ENCODE measurements at places on chromosomes 1 and 21.

- no peak for DNase-seq
Measured at GRCh38 chr1:230548997-230549396, 93.3 kb upstream of the COG2 start.

DNA sequence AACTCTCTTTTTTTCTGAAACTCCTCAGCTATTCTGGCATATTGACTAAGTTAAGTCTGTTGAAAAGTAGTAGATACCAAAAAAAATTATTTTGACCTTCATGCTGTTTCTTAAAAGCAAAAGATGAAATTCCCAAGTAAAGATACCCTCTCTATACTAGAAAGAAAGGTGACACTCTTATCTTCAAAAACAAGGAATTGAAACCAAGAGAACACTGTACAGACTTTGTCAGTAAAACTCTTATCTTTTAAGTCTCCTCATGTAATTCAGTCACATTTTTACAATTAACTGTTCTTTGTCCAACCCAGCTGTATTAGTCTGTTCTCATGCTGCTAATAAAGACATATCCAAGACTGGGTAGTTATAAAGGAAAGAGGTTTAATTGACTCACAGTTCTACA is 496.2 kb downstream of the LTN1 start:
- no peak for DNase-seq

GRCh38 chr1:86706018-86706635 is 1.8 kb downstream of the SH3GLB1 start:
- no peak for DNase-seq

GRCh38 chr1:2990376-2991115 is 30.7 kb upstream of the ACTRT2 start:
- no peak for DNase-seq

DNA sequence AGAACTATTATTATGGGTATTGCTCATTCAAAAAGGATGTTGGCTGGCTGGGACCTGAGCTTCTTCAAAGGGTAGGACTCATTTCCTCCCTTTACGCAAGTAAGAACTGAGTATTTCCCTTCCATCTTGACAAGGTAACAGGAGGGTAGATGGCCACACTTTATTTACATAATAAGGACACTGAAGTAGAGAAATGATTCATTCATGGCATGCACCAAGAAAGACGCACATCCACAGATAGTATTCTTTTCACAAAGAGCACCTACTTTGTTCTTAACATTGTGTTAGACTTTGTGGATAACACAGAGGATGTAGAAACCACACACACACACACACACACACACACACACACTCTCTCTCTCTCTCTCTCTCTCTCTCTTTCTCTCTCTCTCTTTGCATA is 82.9 kb downstream of the FAM78B start:
- no peak for DNase-seq

DNA sequence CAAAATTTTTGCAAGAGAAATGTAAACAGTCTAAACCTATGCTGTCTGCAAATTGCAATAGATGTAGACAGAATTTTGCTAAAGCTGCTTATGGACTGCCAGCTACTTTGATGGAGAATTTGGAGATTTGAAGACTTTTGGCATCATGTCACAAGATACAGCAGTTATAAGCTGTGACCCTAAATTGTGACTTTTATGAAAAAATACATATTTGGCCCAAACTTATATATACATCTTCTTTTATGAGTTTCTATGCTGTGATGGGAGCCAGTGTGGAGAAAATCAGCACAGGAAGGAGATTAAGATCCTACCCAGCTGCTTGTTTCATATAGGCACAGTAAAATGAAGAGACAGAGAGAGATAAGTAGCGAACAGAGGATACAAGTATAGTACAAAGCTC is 1595.4 kb downstream of the PLA2G4A start:
- DNase-seq = no peak

- DNase-seq = peak; percentile 64
Measured at GRCh38 chr1:2230781-2231531, 2.8 kb downstream of the SKI start.

GRCh38 chr1:160373696-160374095 is 6.8 kb downstream of the NHLH1 start:
- DNase-seq = no peak

- DNase-seq = no peak
Measured at GRCh38 chr1:233294913-233295236, 650 bp downstream of the PCNX2 start.

DNA sequence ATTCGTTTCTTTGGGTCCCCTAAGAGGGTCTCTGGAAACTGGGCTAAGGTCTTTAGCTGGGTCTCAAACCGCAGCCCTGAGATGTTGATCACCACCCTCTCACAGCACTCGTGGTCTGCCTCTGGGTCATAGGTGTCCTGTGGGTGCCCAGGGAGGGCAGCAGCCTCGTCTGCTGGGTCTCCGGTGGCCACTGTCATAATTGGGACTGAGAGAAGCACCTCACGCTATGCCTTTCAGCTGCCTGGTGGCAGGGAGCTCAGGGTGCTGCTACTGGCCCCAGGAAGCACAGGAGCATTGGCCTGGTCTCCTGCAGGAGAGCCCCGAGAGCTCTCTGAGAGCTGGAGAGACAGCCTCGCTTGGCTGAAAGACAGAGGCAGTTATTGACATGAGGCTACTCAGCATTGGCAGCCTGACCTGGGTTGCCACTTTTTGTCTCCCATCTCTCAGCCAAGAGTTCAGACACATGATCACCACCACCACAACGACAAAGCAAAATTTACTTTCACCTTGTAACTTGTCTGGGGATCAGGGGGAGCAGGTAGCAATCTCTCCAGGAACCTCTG is 1.5 kb downstream of the KCNA2 start:
- DNase-seq = no peak

DNA sequence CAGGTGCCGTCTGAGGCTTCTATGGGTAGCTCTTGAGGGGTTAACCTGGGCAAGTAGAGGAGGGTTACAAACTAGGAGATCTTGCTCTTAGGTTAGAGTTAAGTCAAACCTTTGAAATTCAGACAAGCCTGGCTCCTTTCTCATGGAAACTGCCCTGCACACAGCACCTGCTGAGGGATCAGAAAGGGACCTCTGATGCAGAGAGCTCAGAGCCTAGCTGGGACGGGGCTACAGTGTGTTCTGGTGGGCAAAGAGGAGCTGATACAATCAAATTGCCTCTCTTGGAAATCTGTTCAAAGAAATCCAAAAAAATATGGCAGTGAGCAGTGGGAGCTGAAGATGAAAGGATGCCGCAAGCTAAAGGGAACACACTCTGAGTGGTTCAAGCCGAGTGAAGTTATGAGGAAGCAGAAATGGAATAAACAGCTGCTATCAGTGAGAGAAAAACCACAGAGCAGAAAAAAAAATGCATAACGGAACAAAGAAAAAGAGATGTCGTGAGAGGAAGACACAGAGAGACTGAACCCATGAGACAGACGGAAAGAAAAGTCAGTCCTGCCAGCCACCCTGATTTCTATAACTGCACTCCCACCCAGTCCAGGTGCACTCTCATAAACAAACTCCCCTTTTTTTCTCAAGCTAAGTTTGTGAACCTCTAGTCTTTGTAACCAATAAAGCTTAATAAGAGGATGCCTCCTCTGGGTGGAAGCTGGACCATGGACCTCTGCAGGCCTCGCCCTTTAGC is 26.6 kb downstream of the PAFAH2 start:
- no peak for DNase-seq

DNA sequence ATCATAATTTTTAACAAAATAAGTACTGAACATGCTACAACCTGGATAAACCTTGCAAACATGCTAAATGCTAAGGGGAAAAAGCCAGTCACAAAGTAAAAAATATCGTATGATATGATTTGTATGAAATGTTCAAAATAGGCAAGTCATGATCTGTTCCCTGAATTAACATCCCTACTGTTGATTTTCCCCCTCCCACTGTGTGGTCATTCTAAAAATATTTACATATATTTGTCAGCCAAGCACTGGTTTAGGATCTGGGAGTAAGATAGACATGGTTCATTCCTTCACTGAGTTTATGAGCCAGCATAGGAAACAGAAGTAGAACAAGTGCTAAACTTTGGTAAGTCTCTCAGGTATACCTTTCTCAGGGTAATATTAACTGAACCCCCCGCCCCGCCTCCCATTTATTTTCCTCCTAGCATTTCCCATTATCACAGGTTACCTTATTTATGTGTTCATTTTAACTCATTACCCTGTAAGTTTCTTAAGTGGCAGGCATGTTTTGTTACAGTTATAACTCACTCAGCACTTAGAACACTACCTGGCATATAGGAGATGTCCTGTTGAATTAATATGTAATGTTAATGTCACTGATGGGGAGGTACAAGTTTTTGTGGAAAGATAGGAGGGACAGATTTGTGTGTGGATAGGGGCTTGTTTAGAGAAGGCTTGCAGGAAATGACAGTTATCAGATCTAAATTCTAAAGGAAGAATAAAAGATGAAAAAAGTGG is 12.3 kb downstream of the UQCRH start:
- no peak for DNase-seq

DNA sequence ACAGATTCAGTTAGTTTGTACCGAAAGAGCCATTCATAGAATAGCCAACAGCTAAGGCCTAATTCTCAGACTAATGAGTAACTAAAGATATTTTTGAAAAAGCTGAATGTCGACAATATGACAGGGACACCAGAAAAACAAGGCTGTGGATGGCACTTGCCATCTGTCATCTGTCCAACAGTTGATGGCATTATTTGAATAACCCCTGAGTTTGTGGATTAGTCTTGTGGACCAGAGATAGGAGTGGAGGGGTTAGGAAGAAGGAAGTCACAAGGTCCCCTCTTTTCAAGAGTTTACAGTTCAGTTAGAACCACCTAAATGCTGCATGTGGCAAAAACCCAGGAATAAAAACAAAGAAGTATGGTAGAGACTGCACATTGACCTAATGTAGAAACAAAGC is 356.5 kb upstream of the DUSP10 start:
- no peak for DNase-seq

DNA sequence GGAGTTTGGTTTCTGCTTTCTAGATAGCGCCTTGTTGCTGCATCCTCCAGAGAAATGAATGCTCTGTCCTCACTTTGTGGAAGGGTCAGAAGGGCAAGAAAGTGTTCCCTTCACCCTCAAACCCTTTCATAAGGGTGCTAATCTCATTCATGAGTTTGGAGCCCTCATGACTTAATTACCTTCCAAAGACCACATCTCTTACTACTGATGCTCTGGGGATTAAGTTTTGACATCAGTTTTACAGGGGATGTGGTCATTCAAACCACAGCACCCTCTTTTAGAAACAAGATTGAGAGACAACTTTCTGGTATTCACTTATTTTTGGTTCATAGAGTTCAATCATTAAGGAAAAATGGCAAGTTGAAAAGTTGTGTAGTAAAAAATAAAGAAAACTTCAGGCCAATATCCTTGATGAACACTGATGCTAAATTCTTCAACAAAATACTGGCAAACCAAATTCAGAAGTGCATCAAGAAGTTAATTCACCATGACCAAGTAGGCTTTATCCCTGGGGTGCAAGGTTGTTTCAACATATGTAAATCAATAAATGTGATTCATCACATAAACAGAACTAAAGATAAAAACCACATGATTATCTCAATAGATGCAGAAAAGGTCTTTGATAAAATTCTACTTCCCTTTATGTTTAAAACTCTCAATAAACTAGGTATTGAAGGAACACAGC is 442.1 kb downstream of the PTBP2 start:
- no peak for DNase-seq

- DNase-seq = no peak
Measured at GRCh38 chr1:183508694-183509093, 36.4 kb downstream of the SMG7 start.

- DNase-seq = no peak
Measured at GRCh38 chr1:197924516-197925123, 7.4 kb downstream of the LHX9 start.

DNA sequence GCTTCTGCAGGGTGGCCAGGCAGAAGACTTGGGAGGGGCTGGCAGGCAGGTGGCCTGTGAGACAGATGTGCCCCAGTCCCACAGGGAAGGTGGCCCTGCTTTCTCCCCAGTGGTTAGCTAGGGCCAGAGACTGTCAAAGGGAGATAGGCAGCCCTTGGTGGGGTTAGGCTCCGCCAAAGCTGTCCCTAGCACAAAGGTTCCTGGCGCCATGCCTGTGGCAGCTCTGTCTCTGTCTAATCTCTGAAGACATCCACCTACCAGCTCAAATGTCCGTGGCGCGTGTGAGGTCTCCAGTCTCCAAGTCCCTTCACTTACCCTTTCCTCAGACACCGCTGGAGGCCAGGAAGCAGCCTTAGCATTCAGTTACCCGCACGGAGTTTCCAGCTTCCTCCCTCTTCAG is 17.7 kb downstream of the TCP10L start:
- DNase-seq = peak; percentile 34

GRCh38 chr1:34066981-34067603 is 97.9 kb downstream of the CSMD2 start:
- no peak for DNase-seq

DNA sequence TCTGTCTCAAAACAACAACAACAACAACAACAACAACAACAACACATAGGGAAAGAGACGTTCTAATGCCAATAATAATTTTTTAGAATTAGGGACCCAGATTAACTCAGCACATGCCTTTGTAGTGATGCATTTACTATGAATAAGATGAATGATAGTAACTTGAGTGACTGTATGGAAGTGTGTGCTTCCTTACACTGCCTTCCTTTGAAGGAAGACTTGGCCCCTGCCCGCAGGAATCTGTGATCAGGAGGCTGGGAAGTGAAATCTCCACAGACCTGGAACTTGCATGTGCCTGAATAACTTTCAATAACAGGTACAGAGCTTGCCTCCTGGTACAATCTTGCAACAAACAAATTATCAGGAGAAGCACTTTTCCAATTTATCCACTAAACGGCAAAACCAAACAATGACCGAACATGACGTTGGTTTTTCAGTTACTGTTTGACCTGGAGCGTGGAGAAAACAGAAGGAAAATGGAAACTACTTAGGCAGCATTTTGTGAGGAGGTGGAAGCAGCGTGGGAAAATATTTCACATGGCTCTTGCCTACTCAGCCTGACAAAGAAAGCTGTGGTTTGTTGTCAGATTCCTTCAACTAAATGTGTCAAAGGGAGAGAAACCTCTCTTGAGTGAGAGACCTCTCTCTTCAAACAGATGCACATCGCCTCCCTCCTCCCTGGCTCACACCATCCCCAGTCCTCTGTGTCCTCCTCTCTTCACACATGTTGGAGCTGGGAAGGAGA is 10.1 kb upstream of the ABCA4 start:
- no peak for DNase-seq

DNA sequence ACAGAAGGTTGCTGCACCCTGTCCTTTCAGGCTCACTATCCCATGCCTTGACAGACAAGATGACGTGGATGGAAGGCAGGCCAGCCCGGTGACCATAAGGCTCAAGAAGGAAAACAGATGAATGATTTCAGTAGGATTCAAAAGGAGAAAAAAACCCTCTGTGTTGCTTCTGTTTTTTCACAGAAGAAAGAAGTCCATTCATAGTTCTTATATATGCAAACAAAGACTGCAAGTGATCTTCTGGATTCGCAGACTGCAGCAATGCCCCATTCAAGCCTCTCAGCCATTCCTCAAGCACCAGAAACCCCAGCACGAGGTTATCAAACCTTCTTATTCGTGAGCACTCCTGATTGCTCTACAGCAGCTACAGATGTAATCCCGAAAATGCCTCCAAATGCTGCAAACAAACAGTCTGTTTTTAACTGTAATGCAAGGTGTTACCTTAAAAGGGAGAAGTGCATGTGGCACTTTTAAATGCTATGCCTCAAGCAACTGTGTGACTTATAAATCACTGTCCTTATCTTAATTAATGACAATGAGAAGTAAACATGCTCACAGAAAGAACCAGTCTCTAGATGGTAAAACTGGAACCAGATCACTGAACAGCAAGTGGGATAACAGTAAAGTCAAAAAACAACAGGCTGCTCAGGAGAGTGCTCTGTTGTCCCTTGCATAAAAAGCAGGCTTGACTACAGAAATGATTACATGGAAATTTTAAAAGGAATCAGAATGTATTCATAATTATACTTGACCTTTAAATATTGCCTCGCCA is 173.9 kb downstream of the HHIPL2 start:
- DNase-seq = no peak

All from ovary (tissue), 10 donors.